ENCODE measurements at places on chromosomes 12 and 14.
A peak's percentile ranks its signal among the peaks of the same experiment; 100 is the strongest.

DNA sequence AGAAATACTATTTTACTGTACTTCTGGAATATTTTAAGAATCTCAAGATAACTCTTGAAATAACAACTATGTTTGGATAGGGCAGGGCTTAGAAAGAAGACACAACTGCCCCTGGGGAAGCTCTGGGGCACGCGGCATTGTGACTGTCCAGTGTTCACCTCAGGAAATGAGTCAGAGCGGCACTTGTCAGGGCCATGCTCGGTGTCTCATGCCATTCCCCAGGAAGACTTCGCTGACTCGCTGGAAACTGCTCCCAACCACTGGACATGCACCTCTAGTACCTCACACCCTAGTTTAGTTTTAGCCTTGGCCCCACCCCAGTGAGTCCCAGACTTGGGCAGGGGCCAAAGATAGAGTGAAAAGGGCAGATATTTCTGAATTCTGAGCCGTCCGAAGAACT, 192.0 kb downstream of the TTC7B start:
- DNase-seq = no peak

- no peak for DNase-seq
These were observed 17.2 kb upstream of the RAD52 start for GRCh38 chr12:966724-967123.

DNA sequence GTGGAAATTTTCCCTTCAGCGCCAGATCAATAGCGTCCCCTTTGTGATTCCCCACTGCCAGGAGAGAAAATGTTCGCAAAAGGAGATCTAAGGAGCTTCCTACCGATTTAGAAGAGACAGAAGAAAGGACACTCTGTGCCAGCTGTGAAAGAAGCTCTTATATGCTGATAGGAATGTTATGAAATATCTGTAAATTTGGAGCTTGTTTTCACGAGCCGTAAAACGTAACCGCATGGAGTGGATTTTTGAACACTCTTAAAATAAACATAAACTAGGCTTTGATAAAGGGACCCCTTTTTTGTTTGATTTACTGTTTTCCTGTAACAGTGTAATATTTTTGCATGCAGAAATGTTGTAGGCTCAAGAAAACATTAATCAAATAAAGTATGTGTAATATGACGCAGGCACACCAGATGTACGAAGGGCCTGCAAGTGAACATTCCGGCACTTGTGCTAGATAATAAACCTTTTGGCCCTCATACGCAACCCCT, 346.8 kb downstream of the ETNK1 start:
- no peak for DNase-seq

DNA sequence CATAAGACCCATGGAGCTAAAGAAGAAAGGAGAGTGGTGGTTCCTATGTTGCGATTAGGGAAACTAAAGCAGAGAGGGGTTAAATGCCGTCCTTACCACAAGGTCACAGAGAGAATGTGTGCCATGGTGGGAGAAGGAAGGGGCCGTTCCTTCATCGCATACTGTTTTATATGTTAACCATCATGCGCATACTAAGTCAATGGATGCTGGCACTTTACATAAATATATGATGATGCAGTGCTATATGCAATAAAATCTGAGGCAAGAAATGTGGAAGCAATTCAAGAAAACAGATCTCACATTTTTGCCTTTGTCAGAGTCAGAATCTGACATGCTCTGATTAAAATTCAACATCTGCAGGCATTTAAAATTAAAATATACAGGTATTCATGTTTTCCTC, 168.1 kb downstream of the BMP4 start:
- DNase-seq = no peak

DNA sequence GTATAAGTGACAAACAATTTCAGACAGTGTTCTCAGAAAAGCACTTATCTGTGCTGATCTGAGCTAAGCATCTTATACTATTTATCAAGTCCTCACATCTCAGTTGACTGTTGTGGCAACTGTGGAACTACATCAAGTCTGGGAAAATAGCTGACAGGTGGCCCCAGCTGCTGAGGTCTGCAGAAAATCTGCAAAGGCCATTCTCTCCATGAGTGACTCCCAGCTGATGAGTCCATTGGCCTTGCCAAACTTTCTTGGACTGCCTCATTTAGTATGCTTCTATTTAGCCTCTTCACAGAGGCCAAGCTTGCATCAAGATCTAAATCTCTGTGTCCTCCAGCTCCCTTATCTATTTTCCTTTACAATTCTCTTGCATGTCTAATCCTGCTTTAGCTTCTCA, 174.5 kb upstream of the RBM19 start:
- no peak for DNase-seq

- no peak for DNase-seq
These were observed 39.2 kb downstream of the ACADS start for GRCh38 chr12:120764816-120765215.

DNA sequence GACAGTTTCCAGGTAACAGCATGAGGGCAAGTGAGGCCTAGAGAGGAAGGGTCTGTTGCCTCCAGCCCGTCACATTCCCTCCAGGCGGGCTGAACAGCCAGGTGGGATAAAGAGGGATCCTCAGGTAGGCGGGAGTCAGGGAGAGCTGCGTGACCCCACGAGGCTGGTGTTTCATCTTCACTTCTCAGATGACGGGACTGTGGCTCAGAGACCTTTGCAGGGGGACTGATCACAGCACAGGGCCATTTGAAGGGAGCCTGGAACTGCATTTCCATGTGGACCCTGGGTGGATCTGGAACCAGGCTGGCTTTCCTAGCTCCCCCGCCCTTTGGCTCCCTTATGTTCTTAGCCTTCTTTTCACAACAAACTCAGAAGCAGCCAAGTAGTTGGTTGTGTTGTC, 37.4 kb downstream of the SH2B3 start:
- no peak for DNase-seq

DNA sequence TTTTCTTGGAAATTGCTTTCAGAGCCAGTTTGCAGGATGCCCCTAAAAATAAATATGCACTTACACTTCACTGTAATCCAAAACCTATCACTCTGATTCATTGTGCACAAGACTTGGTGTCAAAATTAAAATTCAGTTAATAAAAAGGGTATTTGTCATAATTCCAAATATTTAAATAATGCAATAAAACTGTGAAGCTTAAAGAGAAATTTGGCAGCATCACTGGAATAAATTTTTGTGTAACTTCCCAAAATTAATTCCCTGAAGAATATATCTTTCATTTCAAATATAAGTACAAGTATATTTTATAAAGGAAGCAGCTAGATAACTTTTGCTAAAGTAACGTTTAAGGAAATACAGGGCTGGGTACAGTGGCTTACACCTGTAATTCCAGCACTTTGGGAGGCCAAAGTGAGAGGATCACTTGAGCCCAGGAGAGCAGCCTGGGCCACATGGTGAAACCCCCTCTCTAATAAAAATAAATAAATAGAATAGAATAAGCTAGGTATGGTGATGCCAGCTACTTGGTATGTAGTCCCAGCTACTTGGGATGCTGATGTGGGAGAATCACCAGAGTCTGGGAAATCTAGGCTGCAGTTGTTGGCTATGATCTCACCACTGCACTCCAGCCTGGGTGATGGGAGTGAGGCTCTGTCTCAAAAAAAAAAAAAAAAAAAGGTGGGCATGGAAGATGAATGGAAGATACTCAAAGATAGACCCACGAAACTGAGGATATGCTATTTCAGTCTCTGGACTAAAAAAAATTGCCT, 233.8 kb downstream of the FBXL14 start:
- DNase-seq = no peak

GRCh38 chr12:41968599-41968998, 176.1 kb downstream of the GXYLT1 start:
- DNase-seq = no peak

DNA sequence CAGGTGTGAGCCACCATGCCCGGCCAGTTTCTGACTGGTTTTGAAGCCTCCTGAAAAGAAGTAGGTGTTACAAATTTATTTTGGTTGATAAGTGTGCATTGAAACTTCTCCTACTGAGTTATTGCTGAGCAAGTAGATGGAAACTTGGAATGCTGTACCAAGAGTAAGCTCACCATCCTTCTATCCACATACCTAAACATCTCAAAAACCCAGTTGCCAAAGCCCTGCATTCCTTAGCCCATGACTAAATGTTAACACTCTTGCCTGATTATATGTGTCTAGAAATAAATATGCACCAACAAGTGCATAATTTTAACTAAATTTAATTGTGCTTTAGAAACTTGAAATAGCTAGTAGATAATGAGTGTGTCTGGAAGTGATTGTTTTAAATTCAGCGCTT, 357.8 kb downstream of the DUSP6 start:
- DNase-seq = no peak

- DNase-seq = peak; percentile 94
These were observed 93.3 kb downstream of the NINJ2 start for GRCh38 chr12:569803-570434.

GRCh38 chr14:72701605-72702004, 192.3 kb downstream of the DPF3 start:
- DNase-seq = no peak

GRCh38 chr14:61179796-61180398, 101.2 kb downstream of the TMEM30B start:
- no peak for DNase-seq

- no peak for DNase-seq
These were observed 91.5 kb downstream of the FBXL14 start for GRCh38 chr12:1502831-1503230.

GRCh38 chr12:68977909-68978610, 45.1 kb upstream of the CPM start:
- no peak for DNase-seq

DNA sequence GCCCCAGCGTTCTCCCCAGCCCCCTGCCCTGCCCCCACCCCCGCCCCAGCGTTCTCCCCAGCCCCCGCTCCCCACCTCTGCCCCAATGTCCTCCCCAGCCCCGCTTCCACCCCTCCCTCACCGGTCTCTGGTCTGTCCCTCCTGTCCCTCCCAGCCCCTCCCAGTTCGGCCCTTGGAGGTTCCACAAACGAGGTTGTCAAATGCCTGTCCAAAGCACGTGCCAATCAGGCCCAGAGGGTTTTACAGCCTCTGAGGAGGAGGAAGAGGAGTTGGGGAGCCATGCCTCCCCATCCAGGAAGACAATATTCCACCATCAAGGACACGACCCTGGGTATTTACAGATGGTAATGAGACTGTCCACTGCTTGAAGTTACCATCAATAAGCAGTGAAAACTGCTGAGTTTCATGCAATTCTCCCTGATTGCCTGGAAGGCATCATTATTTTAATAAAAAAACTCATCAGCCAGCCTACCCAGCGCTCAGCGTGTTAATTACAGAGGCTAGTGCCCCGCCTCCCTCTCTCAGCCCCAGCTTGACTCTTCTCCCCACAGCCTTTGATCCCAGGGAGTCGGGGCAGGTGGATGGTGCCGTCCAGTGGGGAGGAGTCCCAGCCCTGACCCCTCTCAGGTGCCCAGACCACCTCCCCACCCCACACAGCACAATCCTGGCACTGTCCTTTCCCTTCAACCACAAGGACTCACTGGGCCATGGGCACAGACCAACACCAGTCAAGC, 30.6 kb upstream of the C14orf180 start:
- DNase-seq = no peak

GRCh38 chr14:60125918-60126317, 34.2 kb downstream of the PCNX4 start:
- no peak for DNase-seq

DNA sequence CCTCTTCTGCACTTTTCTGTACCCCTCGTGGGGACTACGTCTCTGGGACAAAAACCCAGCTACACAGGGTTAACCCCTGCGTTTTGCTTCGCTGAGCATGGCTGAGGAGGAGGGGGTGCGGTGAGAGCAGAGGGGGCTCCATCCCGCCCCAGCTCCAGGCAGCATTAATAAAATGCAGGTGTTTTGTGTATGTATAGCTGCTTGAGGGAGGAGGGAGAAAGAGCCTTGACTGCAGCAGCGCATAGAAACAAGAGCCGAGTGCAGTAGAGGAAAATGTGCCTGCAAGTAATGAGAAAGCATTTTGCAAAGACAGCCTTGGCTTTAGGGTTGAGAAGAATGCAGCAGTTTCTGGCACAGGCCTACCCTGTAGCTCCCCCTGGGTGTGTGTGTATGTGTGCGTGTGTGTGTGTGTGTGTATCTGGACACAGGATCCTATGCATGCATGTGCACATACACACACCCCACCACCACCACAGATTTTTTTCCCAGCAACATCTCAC, 103.9 kb downstream of the ZFP36L1 start:
- DNase-seq = peak; percentile 28

- no peak for DNase-seq
These were observed 184.6 kb upstream of the EGLN3 start for GRCh38 chr14:34135492-34135891.

GRCh38 chr14:76015191-76015590, 29.6 kb downstream of the IFT43 start:
- no peak for DNase-seq

GRCh38 chr12:124171231-124171979, 123.5 kb upstream of the RFLNA start:
- DNase-seq = no peak

- no peak for DNase-seq
These were observed 51.6 kb downstream of the MVK start for GRCh38 chr12:109625131-109625559.

DNA sequence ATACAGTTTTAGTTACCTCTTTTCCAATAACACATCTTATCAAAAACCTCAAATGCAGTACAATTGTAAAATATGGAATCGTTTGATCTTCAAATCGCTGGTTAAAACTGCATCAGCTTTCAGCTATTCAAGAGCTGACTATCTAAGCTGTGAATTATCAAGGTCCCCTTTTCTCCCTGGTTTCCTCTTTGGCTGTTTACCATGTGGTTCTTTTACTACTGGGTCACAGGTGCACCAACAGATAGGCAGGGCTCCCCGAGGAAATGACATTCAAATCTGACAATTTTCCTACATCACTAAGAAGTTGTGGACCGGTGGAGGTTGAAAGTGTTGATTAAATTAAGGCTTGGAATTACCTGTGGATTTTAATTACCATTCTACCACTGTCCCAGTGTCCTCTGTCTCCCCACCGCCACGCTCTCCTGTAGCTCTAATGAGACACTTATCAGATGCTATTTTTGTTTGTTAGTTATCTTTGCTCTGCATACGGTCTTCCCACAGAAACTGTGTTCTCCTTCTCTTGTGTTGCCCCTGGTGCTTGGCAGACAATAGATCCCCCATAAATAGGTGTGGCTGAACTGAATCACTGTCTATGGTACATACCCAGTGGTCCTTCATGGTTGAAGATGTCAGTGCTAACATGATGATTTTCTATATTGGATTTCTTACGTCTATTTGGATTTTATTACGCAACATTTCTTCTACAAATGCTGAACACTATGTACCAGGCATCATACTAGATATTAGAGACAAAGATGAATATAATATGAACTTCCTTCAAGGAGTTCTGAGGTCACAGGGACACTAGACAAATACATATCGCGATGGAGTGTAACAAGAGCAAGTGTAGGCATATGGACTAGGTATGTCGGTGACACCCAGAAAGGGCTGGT, 20.9 kb upstream of the PLXNC1 start:
- DNase-seq = no peak

DNA sequence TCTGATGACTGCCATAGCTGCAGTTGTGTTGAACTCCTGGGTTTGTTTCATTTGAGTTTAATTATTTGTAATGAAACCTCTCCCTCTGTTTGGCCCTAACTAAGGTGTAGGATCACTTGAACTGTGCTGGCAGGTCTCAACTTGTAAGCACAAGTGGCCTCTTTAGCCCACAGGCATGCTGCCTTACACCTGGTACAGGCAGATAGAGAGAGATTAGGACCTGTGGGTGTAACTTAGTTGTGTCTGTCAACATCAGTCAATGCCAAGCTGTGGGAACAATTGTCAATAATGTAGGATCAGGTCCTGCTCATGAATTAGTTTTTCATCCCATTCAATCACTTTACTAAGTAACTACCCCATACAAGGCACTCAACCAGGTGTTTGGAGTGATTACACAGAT, 263.0 kb upstream of the G2E3 start:
- no peak for DNase-seq
